Sciatic nerve (tissue), 2 donors: ENCODE measurements at places on chromosomes 4 and X. TPM values are rescaled to one million over a fixed set of nuclear protein-coding genes. Genes with fewer than 3 reads are reported as not detected.

- no peak for DNase-seq
Measured at GRCh38 chr4:29861307-29861706, 858.9 kb upstream of the PCDH7 start.

The SYNPO2 gene
- 113 TPM for total RNA-seq

The ASB11 gene
- total RNA-seq: not detected

DNA sequence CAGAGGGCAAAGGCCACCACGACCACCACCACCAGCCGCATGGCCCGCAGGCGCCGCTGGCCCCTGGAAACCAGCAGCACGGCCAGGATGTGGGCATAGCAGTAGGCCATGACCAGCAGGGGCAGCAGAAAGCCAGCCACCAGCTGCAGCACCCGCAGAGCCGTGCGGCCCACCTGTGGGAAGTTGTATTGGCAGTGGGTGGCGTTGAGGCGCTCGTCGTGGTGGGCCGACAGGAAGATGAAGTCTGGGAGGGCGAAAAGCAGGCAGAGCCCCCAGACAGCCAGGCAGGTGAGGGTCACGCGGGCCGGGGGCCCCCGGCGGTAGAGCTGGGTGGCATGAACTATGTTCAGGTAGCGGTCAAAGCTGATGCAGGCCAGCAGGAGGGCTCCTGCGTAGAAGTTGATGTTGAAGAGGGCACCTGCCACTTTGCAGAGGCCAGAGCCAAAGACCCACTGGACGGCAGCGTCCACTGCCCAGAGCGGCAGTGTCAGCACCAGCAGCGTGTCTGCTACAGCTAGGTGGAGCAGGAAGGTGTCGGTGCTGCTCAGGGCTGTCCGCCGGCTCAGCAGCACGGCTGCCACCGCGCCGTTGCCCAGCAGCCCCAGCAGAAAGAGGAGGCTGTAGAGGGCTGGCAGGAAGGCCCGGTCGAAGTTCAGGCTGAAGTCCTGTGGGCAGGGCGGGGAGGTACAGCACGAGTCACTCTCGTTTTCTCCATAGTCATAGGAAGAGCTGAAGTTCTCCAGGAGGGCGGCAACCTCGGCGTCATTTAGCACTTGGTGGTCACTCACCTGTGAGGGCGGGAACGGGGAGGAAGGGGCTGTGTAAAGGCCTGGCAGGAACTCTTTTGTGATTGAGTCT is 1.4 kb downstream of the CXCR3 start:
- DNase-seq: no peak

The NEIL3 gene
- total RNA-seq: 0.67 TPM

DNA sequence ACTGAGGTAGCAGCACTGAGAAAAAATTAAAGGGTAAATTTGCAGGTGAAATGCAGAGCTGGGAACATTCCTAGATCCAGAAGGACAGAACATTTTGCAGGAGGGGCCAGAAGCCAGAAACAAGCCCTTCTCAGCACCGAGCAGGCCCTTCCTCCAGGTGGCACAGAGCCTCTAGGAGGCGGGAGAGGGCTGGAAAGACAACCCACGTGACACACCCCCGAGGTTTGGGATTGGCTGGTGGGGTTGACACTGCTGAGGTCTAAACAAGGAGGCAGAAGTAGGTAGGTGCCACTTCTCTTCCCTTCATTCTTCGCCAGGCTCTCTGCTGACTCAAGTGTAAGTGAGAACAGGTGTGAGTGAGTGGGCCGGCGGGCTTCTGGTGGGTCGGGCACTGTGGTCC is at the start of gene PAGE4:
Gene PAGE4 (plus strand): TSS at position 288 of the 400 bp plus-strand sequence. CDS start 1,126 bp downstream, outside the sequence.
- DNase-seq: no peak

GRCh38 chr4:153326513-153326912 is 18.0 kb upstream of the MND1 start:
- no peak for DNase-seq

GRCh38 chr4:181688432-181688831 is 554.8 kb upstream of the TENM3 start:
- DNase-seq: no peak

DNA sequence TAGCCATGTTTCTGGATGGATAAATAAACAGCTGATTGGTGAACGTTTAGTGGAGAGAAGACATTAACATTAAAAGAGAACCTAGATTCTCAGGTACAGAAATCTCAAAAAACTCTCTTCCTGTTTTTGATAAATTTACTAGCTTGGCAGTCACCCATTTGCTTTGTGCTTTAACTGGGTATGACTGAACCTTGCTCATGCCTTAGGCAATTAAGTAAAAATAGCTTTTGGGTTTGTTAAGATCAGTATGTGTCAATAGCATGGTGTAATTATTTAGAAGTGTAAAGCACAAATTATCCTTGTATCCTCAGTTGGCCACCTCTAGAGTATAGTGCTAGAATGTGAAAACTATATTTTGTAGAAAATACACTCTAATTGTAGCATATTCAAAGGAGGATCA is 200.0 kb downstream of the CFAP299 start:
- DNase-seq: no peak

DNA sequence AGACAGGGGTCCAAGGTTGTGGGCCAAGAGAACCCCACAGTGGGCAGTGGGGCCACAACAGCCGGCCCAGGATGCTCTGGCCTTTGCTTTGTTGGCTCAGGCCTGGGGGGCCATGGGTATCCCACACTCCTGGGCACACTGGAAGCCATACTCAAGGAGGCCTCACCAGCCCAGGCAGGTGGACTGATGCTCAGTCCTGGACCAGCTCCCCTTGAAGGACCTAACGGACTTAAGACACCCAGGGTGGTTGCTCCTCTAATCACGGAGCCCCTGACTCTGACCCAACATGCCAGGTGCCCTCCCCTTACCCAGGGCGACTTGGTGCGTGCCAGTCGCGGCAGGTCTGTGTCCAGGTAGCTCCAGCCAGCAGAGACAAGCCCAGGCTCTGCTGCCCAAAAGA is 50.8 kb downstream of the ZFYVE28 start:
- DNase-seq: no peak

- no peak for DNase-seq
Measured at GRCh38 chr4:121654738-121655137, 42.0 kb downstream of the ANXA5 start.

DNA sequence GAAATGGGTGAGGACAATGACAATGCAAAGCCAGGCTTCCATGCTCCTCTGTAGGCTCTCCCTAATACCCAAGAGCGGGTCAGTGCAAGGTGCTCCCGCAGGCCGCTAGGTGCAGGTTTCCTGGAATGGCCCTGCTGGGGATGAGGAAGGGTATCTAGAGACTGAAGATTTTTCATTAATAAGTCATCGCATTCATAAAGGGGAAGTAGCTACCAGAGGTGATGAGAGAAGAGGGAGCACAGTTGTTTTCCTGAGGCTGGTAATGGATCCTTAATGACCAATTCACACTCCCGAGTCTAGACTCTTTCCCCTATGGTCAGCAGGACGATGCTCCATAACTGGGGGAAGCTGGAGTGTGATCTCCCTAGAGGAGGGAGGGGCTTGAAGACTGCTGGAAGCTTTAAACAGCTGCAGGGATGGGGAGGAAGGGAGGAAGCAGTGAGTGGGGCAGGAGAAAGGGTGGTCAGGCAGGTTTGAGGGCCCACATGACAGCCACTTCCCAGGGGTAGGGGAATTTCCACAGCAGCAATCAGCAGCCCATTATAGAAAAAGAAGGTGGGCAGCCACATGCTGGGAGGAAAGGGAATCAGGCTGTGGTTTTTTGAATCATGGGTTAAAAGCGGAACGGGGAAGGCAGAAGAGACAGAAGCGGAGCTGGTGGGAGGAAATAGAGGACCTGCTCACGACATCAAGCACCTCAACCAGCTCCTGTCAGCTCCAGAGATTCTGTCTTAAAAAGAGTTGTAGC is 10.2 kb upstream of the ATP6AP2 start:
- DNase-seq: no peak

DNA sequence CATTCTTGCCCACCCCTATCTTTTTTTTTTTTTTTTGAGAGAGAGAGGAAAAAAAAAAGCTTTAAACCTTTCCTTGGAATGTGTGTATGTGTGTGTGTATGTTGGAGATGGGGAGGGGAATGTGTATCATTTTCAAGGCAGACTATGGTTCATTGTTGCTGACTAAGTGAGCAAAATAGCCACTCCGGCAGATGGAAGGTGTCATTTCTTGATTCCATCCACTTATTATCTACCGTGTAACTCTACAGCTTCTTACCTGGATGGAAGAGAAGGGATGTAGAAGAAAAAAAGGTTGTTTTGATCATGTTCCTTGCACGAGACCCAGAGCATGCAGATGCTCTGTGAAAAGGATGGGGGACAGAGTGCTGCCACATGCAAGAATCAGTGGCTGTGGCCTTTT is 5.9 kb upstream of the GK2 start:
- no peak for DNase-seq

The ZNF711 gene
- total RNA-seq: 3.6 TPM

The GLRB gene
- total RNA-seq: 2.7 TPM

The PHEX gene
- 0.09 TPM for total RNA-seq

DNA sequence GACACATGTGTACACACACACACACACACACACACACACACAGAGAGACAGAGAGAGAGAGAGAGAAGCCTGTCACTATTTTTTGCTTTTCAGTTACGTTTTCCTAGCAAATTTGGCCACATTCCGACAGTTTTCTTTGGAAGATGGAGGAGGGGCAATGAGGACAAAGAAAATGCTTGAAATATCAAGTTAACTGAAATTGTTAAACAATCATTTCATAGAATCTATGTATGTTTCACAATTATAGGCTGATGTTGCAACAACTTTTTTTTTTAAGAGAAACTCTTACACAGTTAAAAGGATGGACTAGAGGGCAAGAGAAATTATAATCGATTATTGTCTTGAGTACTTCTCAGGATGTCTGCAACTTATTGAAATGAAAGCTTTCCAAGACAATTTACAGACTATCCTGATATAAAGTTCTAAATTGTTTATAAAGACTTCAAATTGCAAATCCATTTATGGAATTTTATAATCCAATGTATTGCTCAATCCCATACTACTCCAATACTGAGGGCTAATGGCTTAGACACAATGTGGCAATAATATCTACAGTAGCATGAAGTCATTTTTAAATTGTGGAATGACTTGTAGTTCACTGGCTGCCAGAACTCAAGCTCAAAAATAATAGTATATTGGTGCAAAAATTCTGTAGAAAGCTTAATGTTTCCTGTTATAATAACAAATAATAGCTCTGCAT is 647.0 kb upstream of the PCDH7 start:
- DNase-seq: no peak

DNA sequence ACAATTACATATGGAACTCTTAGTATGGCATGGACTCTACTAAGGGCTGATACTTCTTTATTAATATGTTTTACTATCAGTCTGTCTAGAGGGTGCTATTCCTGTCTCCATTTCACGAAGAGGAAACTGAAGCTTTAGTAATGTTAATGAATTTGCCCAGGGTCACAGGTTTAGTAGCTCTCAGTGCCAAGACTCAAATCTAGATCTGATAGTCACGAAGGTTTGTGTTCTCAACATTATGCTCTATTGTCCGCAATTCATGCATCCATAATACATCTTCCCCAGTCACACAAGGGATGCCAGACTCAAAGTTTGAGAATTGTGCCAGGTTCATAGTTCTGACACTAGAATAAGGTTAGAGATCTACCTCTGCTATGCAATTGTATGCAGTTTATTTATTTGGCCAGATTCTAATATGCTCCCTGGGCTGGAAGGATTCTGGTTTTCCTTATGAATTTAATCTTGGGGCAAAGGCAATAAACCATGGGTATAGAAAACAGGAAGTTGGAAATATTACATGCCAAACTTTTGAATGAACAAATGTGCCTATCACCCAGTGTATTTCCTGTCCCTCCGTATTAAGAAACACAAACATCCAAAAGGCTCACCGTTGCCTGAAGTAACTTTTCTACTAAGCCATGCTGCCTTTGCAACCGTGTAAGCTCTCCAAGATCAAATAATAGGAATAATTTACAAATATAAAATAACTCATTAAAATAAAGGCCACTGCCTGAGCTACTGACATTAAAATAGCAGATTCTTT is 478.5 kb downstream of the INPP4B start:
- DNase-seq: no peak

DNA sequence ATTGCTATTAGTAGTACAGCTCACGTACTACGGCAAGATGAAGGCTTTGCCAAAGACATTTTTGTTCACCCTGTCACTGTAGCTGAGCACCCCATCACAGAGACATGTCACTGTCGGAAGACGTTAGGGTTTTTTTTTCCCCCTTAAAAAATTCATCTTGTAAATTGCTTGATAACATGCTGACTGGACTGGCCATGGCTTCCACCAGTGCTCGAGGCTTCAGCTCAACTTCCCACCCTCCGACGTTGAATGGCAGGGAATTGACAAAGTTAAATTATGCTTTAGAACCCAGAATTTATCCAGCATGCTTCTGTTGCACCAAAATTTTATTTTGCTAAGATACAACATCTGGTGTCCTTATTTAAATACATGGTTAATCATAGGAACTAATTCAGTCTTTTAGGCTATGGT is 707 bp upstream of the OTUD4 start:
- no peak for DNase-seq

GRCh38 chrX:13014111-13015096 is 30.0 kb downstream of the FAM9C start:
- DNase-seq: no peak

GRCh38 chr4:48949518-48950219 is 36.4 kb upstream of the CWH43 start:
- DNase-seq: no peak

DNA sequence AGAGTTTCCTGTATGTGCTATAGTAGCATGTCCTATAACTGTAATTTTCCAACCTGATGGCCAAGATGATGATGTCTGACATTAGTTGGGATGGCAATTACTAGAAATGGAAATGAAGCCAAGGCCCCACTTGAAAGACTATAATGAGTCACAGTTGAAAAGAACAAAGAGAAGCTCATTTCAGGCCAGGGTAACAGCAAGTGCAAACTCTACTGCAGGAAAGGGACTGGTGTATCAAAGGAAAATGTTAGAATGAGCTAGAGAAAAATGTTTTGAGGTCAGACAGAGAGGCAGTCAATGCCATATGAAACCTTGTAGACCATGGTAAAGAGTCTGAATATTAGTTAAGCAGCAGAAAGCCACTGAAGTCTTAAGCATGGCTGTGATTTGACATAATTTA is 146.2 kb upstream of the SH3RF1 start:
- no peak for DNase-seq

GRCh38 chr4:91226867-91227266 is 1076.9 kb upstream of the GRID2 start:
- no peak for DNase-seq

The SH3TC1 gene
- total RNA-seq: 52.2 TPM

DNA sequence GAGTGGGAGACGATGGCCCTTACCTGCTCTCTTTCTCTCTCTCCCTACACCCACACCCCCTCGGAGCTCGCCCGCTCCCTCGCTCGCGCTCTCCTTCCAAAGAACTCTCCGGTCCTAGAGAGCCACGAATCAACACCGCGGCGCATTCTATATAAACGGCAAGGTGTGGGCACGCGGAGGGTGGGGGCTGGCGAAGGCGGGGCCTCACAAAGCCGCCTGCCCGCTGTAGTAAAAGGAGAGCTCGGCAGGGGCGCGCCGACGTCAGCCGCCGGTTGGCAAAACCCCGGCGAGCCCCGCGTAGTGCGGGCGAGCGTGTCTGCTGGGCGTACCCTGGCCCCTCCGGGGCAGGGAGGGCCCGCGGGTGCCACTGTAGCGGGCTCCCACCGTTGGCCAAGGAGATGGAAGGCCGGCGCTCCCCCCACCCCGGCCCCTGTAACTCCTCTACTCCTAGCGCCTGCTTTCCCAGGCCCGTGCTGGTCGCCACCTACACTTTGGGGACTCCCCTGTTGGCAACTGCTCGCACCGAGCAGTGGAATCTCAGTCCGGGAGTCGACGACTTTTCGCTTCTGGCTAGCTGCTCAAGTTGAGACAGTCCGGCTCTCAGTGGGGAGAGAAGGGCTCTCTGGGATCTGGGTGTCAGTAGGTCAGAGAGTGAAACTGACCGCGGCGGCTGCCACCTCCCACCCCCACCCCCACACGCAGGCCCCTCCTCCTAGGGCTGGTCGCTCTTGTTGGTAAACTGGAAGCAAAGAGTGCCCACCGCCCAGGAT is 325.5 kb upstream of the F9 start:
- peak; percentile 59 for DNase-seq

The AMTN gene
- not detected for total RNA-seq

The PCGF3 gene
- total RNA-seq: 50.3 TPM
